ENCODE measurements at places on chromosomes 3 and 15.

- DNase-seq = no peak
These were observed 793 bp downstream of the PCOLCE2 start for GRCh38 chr3:142888099-142888480.

- DNase-seq = no peak
These were observed 633.1 kb upstream of the TBL1XR1 start for GRCh38 chr3:177830411-177830849.

DNA sequence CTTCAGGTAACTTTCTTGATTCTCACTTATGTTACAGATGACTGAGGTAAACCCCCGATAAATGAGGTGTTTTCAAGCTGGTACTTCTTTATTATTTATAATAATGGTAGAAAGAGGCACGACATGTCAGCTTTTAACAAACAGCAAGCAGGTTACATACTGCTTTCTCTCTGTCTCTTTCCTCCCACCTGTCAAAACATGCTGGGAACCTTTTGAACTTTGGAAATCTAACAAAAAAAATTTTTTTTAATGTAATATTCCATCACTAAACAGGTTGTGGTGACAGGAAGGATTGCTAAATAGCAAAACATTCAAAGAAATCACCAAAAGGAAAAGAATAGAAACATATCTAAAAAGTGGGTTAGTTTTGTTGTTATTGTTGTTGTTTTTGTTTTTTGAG lies 48.2 kb downstream of the ANO10 start:
- DNase-seq = no peak

- DNase-seq = no peak
These were observed 36.3 kb downstream of the APBA2 start for GRCh38 chr15:28921919-28922706.

- no peak for DNase-seq
These were observed 295.9 kb upstream of the RGMA start for GRCh38 chr15:93384886-93385285.

DNA sequence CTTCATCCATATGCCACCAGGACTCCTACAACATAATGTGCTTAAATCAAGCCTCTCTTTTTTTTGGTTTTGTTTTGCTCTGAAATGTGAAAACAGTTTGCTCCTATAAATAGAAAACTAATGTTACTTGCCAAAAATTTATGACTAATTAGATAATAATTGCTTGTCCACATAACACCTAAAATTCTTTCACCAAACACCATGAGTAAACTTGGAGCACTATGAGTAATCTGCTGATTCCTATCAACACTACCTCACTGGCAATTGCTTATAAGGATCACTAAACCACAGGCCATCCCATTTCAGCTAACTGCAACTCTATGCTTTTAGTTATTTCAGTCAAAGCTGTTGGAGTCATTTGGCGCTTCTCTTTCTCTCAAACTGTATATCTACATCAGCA lies 252.7 kb downstream of the EPHA3 start:
- peak; percentile 72 for DNase-seq

- DNase-seq = no peak
These were observed 129.4 kb downstream of the TMCC1 start for GRCh38 chr3:129764090-129764489.

DNA sequence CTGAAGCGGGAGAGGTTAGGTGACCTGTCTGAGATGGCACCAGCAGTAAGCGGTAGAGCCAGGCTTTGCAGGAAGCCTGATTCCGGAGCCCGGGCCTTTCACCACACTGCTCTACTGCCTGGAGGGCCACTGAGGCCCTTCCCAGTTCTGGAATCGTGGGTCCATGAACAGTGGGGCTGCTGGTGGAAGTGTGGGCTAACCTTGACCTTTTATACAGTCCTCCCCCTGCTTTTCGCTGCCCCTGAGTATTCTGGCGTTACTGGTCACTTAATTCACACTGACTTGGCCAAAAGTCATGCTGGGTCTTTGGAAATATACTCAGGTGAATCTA lies 2.6 kb upstream of the ABTB1 start:
- DNase-seq = no peak

GRCh38 chr3:125061170-125061569 lies 5.4 kb upstream of the HEG1 start:
- DNase-seq = peak; percentile 79

DNA sequence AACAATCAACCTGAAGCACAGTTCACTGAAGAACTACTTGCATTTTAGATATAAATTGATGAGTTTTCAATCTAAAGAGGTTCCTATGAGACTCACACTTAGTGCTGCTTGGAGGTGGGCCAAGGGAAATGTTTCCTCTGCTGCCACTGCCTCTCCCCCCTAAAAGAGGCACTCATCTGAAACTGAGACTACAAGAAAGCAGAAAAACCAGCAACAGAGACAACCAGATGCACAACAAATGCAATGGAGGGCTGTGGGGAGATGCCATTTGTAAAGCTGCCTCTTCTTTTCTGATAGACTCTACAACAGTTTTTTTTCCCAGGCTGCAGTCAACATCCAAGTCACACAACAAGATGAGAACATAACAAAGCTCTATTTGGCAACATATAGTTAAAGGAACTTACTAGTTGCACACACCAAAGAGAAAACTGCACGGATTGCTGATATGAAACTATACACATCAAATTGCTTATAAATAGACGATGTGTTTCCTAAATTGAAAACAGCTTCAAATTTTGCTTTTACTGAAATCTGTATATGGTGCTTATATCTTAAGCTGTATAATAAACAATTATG lies 11.0 kb downstream of the TSPAN3 start:
- DNase-seq = no peak

- DNase-seq = no peak
These were observed 317.4 kb upstream of the UBE2E2 start for GRCh38 chr3:22885574-22886341.

DNA sequence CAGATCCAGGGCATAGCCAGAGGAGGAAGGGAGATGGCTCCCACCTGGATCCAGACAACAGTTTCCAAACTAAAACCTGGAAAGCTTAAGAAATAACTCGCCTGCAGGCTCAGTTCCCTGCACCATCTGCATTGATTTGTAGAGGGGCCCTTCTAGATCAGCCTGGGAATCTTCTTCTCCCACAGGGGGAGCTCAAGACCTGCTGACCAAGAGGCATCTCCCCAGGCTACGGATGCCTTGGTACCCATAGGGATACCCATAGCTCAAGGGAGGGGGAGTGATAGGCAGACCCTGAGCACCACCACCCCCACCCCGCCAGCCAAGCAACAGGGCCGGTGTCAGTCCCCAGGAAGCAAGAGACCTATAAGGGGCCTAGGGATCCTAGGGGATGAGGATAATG lies 28.0 kb upstream of the DCLK3 start:
- no peak for DNase-seq

- no peak for DNase-seq
These were observed 362.2 kb upstream of the SLCO3A1 start for GRCh38 chr15:91491101-91491950.

DNA sequence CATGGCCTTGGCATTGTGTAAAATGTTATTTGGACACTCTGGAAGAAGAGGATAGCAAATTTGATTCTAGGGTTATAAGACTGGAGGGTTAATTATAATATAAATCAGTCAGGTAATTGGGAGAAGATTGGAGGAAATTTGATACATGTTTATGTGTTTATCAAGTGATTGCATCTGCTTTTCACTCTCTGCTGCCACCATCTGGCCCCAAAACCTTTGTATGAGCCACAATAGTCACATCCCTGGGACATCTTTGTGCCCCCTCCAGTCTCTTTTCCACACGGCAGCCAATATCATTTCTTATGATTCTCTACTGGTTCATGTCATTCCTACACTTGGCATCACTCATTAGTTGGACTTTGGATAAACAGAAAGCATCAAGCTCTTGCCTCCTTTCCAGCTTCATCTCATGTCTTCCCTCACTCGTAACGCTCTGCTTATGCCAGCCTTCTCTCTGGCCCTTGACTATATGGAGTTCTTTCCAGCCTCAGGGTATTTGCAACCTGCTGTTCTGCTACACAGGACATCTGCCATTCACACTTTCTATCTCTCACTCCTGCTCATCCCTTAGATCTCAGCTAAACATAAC lies 602.3 kb upstream of the SUCLG2 start:
- DNase-seq = peak; percentile 15
